Stimulated activated CD4-positive, alpha-beta T cell treated with anti-CD3 and anti-CD28 coated beads, Interleukin-4, amount 100 ng/mL, for 4 hours (primary cell): ENCODE measurements at places on chromosomes 7 and 10.
A peak's percentile ranks its signal among the peaks of the same experiment; 100 is the strongest.

DNA sequence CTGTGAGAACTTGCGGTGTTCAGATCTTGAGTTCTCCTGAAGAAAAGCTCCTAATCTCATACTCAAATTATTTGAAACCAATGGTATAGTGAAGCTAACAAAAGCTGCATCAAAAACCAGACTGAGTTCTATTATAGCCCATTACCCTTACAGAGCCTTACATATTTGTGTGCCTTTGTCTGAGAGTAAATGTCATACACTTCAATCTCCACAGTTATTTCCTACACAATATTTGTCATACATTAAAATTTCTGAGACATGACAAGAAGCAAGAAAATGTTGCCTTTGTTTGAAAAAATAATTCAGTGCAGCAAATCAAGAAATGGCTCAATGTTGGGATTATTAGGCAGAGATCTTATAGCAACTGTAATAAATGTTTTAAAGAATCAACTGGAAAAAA, 776.1 kb upstream of the MBL2 start:
- no peak for DNase-seq

GRCh38 chr7:105808703-105809590, 67.5 kb downstream of the ATXN7L1 start:
- peak; percentile 71 for DNase-seq

- no peak for DNase-seq
These were observed 70.8 kb downstream of the GRID1 start for GRCh38 chr10:86295791-86296190.

GRCh38 chr7:96861-97260, 95.5 kb upstream of the FAM20C start:
- no peak for DNase-seq

DNA sequence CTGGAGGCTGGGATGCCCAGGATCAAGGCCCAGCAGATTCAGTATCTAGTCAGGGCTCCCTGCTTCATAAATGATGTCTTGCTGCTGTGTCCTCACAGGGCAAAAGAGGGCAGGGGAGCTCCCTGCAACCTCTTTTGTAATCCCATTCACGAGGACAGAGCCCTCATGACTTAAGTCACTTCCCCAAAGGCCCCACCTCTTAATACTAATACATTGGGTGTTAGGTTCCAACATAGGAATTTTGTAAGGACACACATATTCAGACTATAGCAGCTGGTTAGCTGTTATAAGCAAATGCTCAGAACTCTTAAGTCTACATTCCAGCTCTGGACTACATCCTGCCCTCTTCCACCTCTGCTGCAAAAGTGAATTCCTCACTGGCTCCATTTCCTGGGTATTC, 63.0 kb downstream of the VOPP1 start:
- no peak for DNase-seq

DNA sequence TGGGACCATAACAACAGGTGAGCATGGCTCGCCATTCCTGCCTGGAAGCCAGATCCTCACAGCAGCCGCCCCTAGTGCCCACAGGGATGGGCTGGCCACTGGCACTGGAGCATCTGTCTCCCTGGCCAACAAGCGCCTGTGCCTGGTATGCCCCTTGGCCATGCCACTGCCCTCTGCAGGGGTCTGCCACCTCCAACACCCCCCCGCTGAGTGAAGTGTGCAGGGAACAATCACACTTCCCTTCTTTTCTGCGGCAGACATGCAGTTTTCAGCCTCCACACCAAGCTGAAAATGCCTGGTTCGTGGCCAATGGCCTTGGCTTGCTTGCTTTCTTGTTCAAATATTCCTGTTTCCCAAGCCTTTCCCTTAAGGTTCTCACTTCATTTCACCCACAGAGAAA, 50.7 kb downstream of the HSPA12A start:
- no peak for DNase-seq

- no peak for DNase-seq
These were observed 7.2 kb downstream of the ANTXRL start for GRCh38 chr10:46293832-46294640.

- no peak for DNase-seq
These were observed 47.0 kb upstream of the ZNF107 start for GRCh38 chr7:64618785-64619456.

DNA sequence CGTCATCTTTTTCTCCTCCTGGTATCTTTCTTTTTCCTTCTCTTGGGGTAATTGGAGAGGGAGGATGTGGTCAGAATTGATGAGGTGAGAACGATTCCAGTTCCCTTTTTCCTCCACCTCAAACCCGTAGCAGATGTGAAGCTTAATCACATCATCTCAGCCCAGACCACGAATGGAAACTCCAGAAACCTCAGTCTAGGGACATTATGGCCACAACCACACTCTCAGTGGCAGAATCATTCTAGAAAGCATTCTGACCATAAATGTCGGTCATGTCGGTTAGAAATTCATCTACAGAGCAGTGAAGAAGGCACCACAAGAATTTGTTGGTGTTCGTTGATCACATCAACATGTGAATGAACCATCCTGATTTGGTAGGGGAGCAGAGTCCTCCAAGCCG, 78.7 kb downstream of the GATA3 start:
- no peak for DNase-seq

DNA sequence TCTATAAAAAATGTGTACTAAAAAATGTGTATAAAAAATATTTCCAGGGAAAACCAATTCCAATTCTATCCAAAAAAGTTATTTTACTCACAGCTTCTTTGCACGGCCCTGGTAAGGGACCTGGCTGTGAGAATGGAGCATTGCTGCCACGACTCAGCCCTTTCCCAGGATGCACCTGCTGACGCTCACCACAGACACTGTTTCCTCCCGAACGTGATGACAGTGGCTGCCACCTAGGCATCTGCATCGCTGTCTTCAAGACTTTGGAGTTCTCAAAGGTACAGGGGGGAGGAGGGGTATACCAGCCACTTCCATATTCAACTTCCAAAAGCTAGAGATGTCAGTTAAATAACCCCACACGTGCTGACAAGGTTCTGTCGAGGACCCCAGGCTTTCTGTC, 23.9 kb upstream of the PTPRN2 start:
- DNase-seq = no peak

- DNase-seq = no peak
These were observed 81.6 kb upstream of the PRR15 start for GRCh38 chr7:29482056-29482455.

DNA sequence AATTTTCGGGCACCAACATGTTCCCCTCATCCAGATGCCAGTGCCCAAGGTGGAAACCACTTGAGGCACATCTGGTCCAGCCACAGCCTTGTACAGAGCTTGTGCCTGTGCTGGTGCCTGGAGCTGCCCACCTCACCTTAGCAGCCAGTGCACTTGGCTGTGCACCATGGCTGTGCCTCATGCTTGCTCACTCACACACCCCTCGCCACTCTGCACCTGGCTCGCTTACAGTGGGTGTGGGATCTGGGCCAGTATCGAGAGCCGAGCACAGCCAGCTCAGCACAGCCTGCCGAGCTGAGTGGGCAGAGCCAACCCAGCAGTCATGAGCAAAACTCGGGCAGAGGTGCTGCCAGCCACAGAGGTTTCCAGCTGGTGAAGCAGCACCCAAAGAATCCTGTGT, 139.9 kb upstream of the NUPR2 start:
- DNase-seq = no peak

DNA sequence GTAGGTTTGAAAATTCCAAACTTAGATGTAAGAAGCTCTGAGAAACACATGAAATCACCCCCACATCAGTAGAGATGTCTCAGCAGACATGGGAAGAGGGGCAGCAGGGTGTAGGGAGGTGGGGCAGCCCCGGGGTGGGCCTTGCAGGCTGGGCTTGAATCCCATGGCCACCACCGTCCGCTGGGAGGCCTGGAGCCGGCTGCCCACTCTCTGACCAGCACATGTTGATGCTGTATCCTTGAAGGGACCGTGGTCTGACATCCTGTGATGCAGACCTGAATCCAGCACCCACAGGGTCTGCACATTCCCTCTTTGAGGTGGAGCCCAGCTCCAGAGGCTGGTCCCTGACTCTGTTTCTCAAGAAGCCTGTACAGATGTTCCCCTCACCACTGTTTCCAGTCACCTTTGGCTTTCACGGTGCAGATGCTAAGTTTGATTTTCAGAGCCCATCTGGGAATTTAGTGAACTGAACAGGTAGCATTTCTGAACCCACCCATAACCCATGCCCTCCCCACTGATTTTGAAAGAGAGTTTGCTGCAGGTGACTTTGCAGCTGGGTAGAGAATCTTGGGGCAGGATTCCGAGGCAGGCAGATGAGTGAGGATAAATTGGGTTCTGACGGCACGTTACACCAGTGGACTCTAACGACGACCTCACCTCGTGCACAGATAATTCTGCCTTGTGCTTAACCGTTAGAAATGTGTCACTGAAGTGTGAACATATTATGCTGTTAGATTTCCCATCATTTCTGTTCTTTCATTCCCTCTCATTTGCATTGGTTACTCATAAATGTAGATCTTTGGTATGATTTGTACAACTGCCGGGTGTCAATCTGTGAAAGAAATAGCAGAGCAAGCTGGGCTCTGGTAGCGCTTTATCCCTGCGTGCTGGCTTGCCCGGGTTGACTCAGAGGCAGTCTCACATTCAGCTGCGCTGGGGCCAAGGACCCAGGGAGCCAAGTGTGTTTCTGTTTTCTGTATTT, 45.7 kb downstream of the IKZF1 start:
- DNase-seq = peak; percentile 72

GRCh38 chr7:1603346-1604225, 33.8 kb upstream of the PSMG3 start:
- DNase-seq = no peak

GRCh38 chr7:92888-93672, 99.3 kb upstream of the FAM20C start:
- no peak for DNase-seq

GRCh38 chr10:129055986-129056385, 411.1 kb upstream of the MGMT start:
- DNase-seq = no peak

DNA sequence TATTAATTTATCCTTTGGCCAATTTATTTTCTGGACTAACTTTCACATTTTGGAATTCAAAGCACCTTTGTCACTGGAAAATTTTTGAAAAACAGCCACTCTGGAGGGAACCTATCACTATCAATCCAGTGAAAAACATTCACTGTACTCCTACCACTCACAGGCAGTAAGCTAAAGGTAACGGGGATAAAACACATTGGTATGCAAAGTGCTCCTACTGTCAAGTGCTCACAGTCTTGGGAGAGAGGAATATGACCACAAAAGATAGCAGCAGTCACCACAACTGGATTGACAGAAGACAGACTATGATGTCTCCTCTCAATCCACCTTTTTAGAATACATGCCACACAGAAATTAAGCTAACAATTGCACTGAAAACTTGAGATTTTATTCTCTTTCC, 13.3 kb downstream of the GSAP start:
- DNase-seq = no peak

GRCh38 chr10:19469521-19469920, 346.7 kb upstream of the PLXDC2 start:
- DNase-seq = no peak

DNA sequence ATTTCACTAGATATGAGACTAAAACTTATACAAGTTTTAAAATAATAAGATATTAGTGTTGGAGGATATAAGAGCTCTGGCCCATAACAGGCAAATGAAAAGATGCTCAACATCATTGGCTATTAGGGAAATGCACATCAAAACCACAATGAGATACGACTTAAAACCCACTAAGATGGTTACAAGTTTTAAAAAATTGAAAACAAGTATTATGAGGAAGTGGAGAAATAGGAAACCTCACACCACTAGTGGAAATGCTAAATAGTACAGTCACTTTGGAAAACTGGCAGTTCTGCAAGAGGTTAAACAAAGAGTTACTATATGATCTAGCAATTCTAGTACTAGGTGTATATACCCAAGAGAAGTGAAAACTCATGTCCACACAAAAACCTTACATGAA, 17.2 kb downstream of the PANK1 start:
- no peak for DNase-seq

DNA sequence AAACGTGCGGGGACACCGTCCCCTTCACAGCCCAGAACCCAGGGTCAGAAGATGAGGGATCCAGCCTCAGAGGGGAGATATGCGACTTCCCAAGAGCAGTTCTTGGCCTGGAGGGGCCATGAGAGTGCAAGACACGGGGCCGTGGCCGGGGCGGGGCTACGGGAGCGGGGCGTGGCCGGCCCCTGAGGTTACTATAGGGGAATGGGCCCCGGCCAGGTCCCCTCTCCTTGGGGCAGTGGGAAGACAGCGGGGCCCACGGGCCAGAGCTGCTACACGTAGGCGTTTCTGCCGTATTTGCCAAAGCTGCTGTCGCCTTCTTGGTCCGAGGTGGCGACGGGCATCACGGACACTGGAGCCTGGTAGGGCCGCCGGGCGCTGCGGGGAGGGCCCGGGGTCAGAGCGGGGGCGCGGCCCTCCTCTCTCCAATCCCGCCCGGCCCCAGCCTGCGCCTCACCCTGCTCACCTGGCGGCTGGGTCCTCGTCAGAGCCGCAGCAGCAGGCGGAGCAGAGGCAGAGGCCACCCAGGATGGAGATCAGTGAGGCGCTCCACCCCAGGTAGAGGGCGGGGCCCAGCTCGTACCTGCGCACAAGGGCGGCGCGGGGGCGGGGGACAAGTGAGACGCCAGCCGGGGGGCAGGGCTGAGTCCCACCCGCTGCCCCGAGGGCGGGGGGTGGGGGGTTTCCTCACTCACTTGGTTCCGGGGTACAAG, 5.3 kb downstream of the CLDN15 start:
- no peak for DNase-seq

- no peak for DNase-seq
These were observed 586.6 kb upstream of the POT1 start for GRCh38 chr7:125516194-125516593.

GRCh38 chr10:31936933-31937332, 8.3 kb upstream of the ARHGAP12 start:
- DNase-seq = no peak

DNA sequence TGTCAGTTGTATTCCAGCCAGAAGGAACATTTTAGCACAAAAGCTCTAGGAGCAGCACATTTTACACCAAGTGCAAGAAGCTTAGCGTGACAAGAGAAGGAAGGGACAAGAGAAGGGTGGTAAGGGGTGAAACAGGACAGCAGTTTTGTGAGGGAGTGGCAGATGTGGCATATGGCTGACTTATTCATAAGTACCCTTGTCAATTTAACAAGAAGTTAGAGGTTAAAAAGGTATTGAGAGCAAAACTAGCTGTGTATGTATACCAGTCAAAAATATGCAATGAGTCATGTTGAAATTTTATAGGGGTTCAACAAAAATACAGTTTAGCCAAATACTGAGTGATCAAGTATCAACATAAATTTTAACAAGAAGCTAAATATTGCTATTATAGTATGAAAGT, 561.5 kb upstream of the POT1 start:
- no peak for DNase-seq

DNA sequence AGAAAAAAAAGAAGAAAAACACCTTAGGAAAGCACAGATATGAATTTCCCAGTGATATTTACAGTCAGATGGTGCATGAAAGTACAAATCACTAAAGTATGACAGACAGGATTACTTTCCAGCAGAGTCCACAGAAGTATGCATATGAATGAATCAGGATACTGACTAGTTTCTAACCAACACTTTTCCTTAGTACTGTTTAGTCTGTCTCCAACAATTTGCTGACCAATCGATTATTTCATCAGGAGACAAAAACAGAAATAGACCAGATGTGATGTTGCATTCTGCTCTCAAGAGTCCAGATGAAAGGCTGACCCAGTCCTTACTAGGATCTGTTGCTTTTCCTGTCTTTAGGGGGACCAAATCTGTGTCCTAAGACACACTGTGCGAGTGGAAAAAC, 14.6 kb downstream of the SLC35B4 start:
- no peak for DNase-seq

- no peak for DNase-seq
These were observed 36.3 kb downstream of the GPR22 start for GRCh38 chr7:107505997-107506673.
